ENCODE measurements at places on chromosomes 1 and 21.

DNA sequence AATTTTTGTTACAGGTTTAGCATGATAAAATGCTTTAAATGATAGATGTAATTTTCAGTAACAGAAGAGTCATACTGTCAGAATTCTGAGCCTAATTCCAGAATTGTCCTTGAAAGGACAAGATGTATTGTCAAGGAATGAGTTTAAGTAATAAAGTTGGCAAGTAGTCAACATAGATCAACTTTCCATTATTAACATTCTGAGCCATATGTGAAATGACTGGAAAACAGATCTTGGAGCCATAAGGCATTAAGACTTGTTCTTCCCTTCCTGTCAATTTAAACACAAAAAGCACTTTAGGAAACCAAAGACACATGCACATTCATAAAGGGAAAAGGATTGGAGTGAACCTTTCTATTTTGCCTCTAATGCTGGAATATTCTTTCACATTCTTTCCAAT, 107.0 kb downstream of the ODF2L start:
- no peak for DNase-seq

DNA sequence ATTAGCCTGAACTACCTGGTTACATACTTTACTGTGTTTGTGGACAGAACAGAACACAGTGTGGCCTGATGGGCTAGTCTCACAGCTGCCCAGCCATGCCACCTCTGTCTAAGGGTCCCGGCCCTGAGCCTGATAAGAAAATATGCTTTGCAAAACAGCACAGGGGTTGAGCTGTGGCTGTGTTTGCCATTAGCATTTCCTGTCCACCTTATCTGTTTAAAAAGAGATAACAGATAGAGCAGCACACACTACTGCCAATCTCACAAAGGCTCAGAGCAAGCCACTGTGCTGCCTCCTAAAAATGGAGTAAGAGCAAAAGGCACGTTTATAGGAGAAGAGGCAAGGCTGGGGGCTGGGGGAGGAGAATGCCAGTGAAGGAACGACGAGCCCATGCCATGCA, 95.0 kb downstream of the SUSD4 start:
- DNase-seq = no peak

GRCh38 chr1:176111835-176112234, 95.3 kb downstream of the COP1 start:
- no peak for DNase-seq

- no peak for DNase-seq
These were observed 295.2 kb downstream of the DISC1 start for GRCh38 chr1:231921646-231922345.

GRCh38 chr1:22317231-22317919, 134.3 kb upstream of the ZBTB40 start:
- no peak for DNase-seq

GRCh38 chr1:167418391-167418790, 99.9 kb downstream of the CD247 start:
- DNase-seq = no peak

GRCh38 chr1:205324781-205325180, 3.2 kb upstream of the NUAK2 start:
- DNase-seq = no peak

DNA sequence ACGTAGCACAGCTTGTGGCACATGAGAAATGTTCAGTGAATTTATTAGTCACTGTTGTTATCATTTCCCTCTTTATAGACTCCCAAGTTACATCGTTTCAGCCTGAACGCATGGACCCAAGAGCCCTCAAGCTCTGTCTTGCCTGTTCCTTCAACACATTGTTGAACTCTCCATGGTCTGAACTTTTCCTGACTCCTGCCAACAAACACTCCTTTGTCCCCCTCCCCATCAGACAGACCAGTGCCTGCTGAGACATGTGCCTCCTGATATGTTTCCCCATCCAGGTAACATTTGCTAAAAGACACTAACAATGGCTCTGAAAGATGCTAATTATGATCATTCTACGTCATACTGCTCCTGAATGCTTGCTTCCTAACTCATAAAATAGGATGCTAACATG, 108.7 kb upstream of the NFIA start:
- no peak for DNase-seq

- DNase-seq = no peak
These were observed 7.7 kb downstream of the SHISAL2A start for GRCh38 chr1:52640697-52641096.

DNA sequence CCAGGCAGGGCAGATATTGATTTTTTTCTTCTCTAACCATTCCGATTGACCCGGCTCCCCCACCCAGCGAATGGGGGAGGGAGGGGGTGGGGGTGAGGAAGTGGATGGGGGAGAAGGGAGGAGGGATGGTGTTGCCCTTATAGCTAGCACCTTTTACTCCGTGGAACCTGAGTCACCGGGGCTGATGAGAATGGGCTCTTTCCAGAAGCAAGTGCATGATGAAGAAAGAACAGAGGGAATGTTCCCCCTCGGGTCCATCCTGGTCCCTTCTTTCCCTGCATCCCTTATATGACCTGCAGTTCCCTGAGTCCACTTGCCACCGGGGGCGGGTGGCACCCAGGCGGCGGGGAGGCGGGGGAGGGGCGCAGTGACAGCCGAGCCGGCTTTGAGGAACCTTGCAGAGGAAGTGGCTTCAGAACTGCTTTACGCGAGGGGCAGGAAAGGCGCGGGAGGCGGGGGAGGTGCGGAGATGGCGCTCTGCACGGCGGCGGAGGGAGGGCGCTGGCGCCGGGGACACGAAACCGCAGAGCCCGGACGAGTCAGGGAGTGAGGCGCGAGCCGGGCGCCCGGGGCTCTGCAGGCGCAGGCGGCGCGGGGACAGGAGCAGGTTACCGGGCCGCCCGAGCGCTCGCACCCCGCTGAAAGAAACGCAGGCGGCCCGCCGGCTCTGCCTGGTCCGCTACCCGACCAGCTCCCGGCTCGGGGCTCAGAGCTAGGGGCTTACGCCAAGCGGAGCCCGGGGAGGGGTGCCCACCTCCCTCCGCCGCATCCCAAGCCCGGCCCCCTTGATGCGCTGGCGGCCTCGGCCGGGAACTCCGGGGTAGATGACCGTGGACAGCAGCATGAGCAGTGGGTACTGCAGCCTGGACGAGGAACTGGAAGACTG, 49.7 kb downstream of the RASSF5 start:
- DNase-seq = no peak

GRCh38 chr21:16291296-16291695, 561.5 kb downstream of the USP25 start:
- no peak for DNase-seq

DNA sequence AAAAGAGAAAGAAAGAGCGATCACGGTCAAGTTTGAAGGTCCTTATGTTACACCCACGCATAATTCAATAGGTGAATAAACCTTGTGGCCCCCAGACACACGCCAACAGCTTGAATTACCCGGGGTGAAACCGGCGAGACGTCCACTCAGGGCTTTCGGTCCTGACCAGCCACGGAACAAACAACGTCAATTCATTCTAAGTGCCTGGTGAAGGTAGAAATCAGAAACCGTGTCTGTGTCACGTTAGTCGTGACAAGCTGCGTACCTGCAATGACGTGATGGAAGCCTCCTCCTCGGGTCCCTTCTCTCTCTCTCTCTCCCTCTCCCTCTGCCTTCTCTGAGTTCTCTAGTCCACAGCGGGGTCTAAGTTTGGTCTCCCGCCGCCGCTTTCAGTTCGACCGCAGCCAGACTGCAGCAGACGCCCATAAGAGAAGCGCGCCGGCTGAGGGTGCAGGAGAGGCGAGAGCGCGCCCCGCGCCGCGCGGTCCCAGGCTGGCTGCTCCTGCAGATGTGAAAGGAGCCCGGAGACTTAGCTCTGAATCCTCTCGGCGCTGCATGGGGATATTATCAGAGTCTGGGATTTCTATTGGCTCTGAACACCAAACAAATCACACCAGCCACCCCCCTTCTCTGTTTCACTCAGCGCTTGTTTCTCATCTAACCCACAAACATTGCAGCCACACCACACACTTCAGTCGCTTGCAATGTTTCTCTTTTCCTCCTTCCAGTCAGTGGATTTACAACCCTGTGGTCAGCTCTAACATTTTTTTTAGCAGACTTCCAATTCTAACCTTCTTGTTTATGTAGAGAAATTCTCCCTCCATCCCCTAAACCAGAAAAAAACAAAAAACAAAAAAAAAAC, at the start of gene GREM2:
TSS of gene GREM2 (minus strand) at position 537 of the 862 bp plus-strand sequence. CDS start 118,680 bp downstream, outside the sequence.
- no peak for DNase-seq

All from Panc1 (cell line).